ENCODE measurements at places on chromosomes 7 and 10.

GRCh38 chr7:21869785-21870402 is 75.8 kb downstream of the CDCA7L start:
- H3K4me1 ChIP-seq, result no peaks in the 10 kb centered on the region
- H3K4me3 ChIP-seq, result no peak overlapping the region
- no peaks in the 10 kb centered on the region for H3K27me3 ChIP-seq
- H3K27ac ChIP-seq, result no peak overlapping the region

- peaks cover 48% of the 10 kb centered on the region for H3K4me1 ChIP-seq
- peaks cover 3% of the 10 kb centered on the region for H3K36me3 ChIP-seq
- no peak overlapping the region for H3K27ac ChIP-seq
- no peak for DNase-seq
These were observed 22.8 kb downstream of the GNA12 start for GRCh38 chr7:2821161-2821841.

GRCh38 chr7:32658467-32658869 is 163.2 kb downstream of the AVL9 start:
- DNase-seq, result no peak
- no peak overlapping the region for H3K27ac ChIP-seq
- H3K4me3 ChIP-seq, result no peak overlapping the region
- no peaks in the 10 kb centered on the region for H3K4me1 ChIP-seq

GRCh38 chr10:86207226-86207625 is 159.4 kb downstream of the GRID1 start:
- H3K36me3 ChIP-seq, result no peaks in the 10 kb centered on the region
- DNase-seq, result no peak

GRCh38 chr7:67496589-67496988 is 500.0 kb downstream of the TYW1 start:
- H3K27ac ChIP-seq, result no peak overlapping the region
- DNase-seq, result no peak
- H3K27me3 ChIP-seq, result no peaks in the 10 kb centered on the region
- H3K4me1 ChIP-seq, result no peaks in the 10 kb centered on the region
- H3K36me3 ChIP-seq, result no peaks in the 10 kb centered on the region

- H3K27ac ChIP-seq, result no peak overlapping the region
- no peak overlapping the region for H3K4me3 ChIP-seq
- H3K36me3 ChIP-seq, result no peaks in the 10 kb centered on the region
- DNase-seq, result no peak
- no peaks in the 10 kb centered on the region for H3K4me1 ChIP-seq
These were observed 52.1 kb downstream of the GNAI1 start for GRCh38 chr7:80186721-80187120.

DNA sequence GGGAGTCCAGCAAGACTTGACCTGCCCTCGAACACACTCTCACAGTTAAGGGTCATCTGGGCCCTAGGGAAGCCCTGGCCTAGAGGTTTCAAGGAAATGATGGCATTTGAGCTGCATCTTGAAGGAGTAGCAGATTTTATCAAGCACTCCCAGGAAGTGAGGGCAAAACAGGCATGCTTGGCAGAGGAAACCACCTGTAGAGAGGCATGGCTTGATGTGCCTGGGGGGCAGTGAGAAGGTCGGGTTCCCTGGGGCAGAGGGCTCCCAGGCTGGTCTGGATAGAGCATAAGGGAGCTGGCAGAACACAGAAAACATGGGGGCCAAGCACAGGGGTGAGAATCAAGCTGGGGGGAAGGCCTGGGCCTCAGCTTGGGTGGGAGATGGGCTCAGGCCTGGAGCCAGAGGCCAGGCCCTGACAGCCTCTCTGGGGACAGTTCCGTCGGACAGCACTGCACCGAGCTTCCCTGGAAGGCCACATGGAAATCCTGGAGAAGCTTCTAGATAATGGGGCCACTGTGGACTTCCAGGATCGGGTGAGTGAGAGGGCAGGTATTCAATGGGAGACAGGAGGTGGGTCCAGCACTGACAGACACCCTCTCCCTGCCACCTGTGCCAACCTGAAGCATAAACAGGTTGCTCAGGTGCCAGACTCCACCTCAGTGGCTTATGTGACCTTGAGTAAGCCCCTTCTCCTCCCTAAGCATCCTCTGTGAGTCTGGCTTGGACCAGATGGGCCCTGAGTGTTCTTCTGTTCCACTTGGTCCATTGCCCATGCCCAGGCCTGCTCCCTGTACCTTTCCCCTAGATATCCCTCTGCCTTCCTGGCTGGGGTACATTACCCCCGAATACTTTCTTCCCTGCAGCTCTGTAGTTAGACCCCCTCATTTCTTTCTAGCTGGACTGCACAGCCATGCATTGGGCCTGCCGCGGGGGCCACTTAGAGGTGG is 3.5 kb upstream of the HOGA1 start:
- no peaks in the 10 kb centered on the region for H3K4me1 ChIP-seq
- H3K27me3 ChIP-seq, result peaks cover 6% of the 10 kb centered on the region

GRCh38 chr10:48501226-48501625 is 103.6 kb downstream of the ARHGAP22 start:
- DNase-seq, result no peak
- H3K4me1 ChIP-seq, result no peaks in the 10 kb centered on the region
- no peaks in the 10 kb centered on the region for H3K27me3 ChIP-seq

- H3K4me1 ChIP-seq, result no peaks in the 10 kb centered on the region
- no peak overlapping the region for H3K4me3 ChIP-seq
- no peak overlapping the region for H3K27ac ChIP-seq
- no peak for DNase-seq
- H3K27me3 ChIP-seq, result no peaks in the 10 kb centered on the region
These were observed 128.2 kb upstream of the IMMP2L start for GRCh38 chr7:111690364-111691111.

DNA sequence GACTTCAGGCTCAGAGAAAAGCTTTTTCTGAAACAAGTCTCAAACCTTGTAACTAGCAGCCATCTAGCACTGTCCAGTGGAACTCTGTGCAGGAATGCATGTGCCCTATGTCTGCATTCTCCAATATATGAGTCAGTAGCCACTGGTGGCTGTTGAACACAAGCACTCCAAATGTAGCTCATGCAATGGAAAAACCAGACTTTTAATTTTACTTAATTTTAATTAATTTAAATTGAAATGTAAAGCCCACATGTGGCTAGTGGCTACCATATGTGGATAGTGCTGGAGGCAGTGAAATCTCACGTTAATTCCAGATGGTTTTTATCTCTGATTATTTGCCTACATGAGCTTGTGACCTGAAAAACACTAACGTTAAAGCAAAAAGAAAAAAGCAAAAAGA is 225.1 kb downstream of the GATA3 start:
- no peak for DNase-seq
- H3K27me3 ChIP-seq, result peaks cover 20% of the 10 kb centered on the region
- no peak overlapping the region for H3K4me3 ChIP-seq
- peaks cover 12% of the 10 kb centered on the region for H3K4me1 ChIP-seq
- H3K36me3 ChIP-seq, result peaks cover 1% of the 10 kb centered on the region
- no peak overlapping the region for H3K27ac ChIP-seq

DNA sequence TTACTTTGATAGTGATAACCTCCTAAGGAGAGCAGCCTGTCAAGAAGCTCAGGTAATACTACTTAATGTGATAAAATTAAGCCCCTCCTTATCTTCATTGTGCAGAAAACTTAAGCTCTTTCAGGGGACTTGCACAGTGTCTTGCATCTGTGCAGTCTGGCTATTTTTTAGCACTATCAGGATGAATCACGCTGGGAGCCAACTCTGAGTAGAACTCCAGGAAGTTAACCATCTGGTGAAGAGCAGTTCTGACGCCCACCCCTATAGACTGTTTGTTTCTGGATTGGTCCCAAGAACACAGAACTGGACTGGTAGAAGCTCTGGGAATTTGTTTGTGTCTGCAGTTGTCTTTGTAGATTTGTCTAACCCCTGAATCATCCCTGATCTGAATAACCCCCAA is 41.9 kb downstream of the AGK start:
- no peaks in the 10 kb centered on the region for H3K27me3 ChIP-seq
- peaks cover 39% of the 10 kb centered on the region for H3K4me1 ChIP-seq
- DNase-seq, result no peak

GRCh38 chr10:63355682-63356081 is 110.1 kb downstream of the JMJD1C start:
- peaks cover 2% of the 10 kb centered on the region for H3K36me3 ChIP-seq
- DNase-seq, result no peak
- H3K27ac ChIP-seq, result peak overlapping the region; percentile 54
- no peaks in the 10 kb centered on the region for H3K27me3 ChIP-seq
- H3K4me1 ChIP-seq, result peaks cover 14% of the 10 kb centered on the region
- no peak overlapping the region for H3K4me3 ChIP-seq

- H3K4me1 ChIP-seq, result peaks cover 67% of the 10 kb centered on the region
- H3K27ac ChIP-seq, result peak overlapping the region; percentile 86
- peak overlapping the region; percentile 56 for H3K4me3 ChIP-seq
- DNase-seq, result peak; percentile 75
- H3K36me3 ChIP-seq, result peaks cover 9% of the 10 kb centered on the region
These were observed 150.1 kb upstream of the KLF6 start for GRCh38 chr10:3935141-3935540.

- DNase-seq, result peak; percentile 52
- H3K27ac ChIP-seq, result peak overlapping the region; percentile 83
- H3K4me3 ChIP-seq, result peak overlapping the region; percentile 91
- peaks cover 17% of the 10 kb centered on the region for H3K36me3 ChIP-seq
- peaks cover 18% of the 10 kb centered on the region for H3K27me3 ChIP-seq
- H3K4me1 ChIP-seq, result peaks cover 62% of the 10 kb centered on the region
These were observed 497 bp downstream of the PPP2R2D start for GRCh38 chr10:131901181-131901829.

DNA sequence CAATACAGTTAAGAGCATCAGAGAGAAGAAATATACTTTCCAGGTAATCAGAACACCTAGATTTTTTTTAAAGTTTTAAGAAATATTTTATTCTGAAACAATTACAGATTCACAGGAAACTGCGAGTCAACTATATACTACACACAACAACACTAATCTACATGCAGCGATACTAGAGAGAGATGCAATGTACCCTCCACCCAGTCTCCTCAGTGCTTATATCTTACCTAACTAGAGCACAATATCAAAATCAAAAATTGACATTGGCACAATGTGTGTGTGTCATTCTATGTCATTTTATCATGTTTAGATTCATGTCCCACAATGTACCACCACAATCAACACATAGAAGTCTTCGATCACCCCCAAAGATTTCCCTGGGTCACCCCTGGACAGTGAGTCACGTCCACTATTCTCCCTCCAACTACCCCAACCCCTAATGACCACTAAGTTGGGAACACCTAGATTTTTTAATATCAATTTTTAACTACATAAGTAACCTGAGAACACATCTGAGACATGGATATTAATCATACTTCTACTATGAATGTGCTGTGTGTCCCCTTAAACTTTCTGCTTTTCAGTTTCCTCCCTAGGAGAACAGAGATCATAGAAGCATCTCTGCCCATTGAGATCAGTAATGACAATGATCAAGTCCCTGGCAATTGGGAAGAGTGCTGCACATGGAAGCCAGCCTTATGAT is 86.5 kb downstream of the GSAP start:
- no peaks in the 10 kb centered on the region for H3K27me3 ChIP-seq
- peak overlapping the region; percentile 83 for H3K27ac ChIP-seq
- peaks cover 64% of the 10 kb centered on the region for H3K4me1 ChIP-seq
- no peak for DNase-seq
- H3K36me3 ChIP-seq, result no peaks in the 10 kb centered on the region
- H3K4me3 ChIP-seq, result peak overlapping the region; percentile 50

DNA sequence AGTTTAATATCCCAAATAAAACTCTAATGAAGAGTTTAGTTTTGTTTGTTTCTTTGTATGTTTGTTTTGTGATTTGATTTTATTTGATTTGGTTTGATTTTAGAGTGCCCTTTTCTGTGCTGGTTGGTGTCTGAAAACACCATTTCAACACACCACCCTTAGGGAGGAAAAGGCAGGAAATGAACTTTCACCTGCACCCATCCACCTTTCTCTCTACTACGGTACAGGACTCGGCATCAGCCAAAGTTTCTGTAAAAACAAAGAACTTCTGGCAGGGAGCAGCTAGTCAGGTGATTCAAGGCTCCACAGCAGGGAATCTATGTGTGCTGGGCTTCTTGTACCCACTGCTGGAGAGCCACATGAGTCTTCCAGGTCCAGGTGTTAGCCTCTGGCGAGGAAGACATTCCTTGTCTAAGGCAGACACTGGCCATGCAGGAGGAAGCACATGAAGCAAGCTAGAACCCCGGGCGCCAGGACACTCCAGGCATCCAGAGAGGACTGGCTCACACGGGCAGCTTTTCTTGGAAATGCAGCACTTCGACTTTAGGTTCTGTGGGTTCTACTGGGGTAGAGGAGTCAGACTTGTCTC is 22.1 kb upstream of the STK17A start:
- no peak for DNase-seq
- no peak overlapping the region for H3K4me3 ChIP-seq
- peaks cover 2% of the 10 kb centered on the region for H3K36me3 ChIP-seq
- no peaks in the 10 kb centered on the region for H3K4me1 ChIP-seq
- no peak overlapping the region for H3K27ac ChIP-seq

DNA sequence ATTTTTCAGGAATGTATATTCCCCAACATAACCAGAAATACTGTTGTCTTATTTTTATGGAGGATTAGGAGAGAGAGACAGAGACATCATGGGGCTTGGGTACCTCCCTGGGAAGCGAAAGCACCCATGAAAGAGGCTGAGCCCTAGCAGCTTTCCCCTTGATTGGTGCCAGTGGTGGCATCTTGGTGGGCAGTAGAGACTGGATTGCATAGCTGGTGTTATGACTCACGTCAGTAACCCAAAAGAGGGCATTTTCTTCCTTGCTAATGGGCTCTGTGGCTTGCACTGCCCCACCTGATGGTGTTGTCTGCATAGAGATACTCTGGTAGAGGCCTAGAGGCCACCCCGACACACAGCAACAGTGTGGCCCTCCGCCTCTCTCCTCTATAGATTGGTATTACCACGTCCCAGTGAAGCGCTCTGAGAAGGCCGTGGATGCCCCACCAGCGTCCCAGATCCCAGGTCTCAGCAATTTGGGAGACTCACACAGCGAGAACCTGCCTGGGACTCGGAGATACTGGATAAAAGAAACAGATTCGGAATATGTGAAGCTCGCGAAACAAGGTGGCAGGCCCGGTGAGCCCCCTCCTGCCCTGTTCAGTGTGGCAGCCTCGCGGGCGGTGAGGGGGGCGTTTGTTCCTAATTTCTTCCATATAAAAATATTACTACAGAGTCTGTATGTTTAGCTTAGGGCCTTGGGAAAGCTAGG is 5.8 kb downstream of the C7orf57 start:
- H3K36me3 ChIP-seq, result no peaks in the 10 kb centered on the region
- DNase-seq, result no peak
- H3K4me3 ChIP-seq, result peak overlapping the region; percentile 8
- H3K27me3 ChIP-seq, result peaks cover 23% of the 10 kb centered on the region
- H3K27ac ChIP-seq, result no peak overlapping the region

- H3K36me3 ChIP-seq, result no peaks in the 10 kb centered on the region
- H3K27ac ChIP-seq, result no peak overlapping the region
- no peak for DNase-seq
These were observed 1.7 kb downstream of the SH2B2 start for GRCh38 chr7:102288285-102288930.
